ENCODE measurements at places on chromosomes 6 and 20.

GRCh38 chr6:106980926-106981325, 6.4 kb upstream of the CD24 start:
- no peak for DNase-seq

GRCh38 chr6:12419631-12420272, 129.6 kb downstream of the EDN1 start:
- DNase-seq = no peak

GRCh38 chr20:3611901-3612300, 51.3 kb downstream of the GFRA4 start:
- DNase-seq = no peak

DNA sequence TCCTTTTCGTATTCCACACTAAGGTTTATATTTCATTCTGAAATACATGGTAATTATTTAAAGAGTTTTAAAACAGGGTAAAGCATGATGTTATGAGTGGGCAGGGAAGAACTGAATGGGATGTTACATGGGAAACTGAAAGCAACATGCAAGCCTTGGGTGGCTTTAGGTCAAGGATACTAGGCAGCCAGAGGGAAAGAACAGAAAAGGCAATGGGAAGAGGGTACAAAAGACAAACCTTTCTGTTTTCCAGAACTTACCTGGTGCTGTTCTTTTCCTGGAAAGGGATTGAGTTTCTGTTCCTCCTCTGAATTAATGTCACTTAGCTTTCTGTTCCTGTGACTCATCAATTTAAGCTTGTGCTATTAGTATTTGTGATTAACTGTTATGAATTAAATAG, 71.2 kb upstream of the SMIM8 start:
- DNase-seq = no peak

DNA sequence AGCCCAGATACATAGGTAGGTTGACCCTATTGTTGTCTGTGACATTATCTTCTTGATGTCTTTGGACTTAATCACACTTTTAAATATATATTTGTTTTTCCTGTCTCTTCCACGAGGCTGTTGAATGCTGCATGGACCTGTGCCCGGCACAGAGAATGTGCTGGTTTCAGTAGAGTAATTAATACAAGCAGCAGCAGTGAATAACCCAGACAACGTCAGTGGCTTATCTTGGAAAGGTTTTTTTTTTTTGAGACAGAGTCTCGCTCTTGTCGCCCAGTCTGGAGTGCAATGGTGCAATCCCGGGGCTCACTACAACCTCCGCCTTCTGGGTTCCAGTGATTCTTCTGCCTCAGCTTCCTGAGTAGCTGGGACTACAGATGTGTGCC, 108.2 kb downstream of the CDH26 start:
- no peak for DNase-seq

DNA sequence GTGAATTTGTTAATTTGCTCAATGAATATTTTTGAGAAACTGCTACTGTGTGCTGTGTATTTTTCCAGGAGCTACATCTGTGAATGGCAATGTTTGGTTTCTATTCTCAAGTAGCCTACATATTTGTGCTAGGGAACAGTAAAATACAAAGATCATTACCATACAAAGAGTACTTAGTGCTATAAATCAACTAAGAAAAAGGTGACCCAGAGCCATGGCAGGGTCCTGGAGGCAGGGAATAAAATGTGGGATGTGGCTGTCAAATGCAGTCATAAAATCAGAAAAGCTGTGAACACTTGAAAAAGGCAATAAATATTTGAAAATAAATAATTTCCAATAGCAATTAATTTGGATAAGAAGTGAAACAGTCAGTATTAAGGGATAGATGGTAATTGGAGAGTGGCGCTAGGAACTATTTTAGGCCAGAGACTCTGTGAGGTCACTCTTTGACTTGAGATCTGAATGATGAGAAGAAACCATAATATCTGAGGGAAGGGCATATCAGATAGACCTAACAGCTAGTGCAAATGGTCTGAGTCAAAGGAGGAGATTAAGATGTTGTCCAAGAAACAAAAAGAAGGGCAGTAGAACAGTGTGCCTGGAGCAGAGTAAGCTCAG, 98.8 kb downstream of the MANEA start:
- no peak for DNase-seq

- no peak for DNase-seq
Measured at GRCh38 chr20:1112908-1113307, 5.5 kb upstream of the PSMF1 start.

DNA sequence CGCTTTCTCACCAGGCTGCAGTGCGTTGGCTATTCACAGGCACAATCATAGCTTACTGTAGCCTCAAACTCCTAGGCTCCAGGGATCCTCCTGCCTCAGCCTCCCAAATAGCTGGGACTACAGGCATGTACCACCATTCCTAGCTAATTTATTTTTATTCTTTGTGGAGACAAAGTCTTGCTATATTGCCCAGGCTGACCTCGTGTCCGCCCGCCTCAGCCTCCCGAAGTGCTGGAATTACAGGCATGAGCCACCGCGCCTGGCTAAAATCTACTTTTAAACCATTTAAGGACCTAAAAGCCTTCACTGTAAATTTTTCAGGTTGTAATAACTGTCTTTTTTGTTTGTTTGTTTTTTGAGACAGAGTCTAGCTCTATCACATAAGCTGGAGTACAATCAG, 15.2 kb downstream of the SAMHD1 start:
- DNase-seq = no peak

GRCh38 chr20:21028921-21029320, 77.2 kb downstream of the LINC00237 start:
- no peak for DNase-seq

DNA sequence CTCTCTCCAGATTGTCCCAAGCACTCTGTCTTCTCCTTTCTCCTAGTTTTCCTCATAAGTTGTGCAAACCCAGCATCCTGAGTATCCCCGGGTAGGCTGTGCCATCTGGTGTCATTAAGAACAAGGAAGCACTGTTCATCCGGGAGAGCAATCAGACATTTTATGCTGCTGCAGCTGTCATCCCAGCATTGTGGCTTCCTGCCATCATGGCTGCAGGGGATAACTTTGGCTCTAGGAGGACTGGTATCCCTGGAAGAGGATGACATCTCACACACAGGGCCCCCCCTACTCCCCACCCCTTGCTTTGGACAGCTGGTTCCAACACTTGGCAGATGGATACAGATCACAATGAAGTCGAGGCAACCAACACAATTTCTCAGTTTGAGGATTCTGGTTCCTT, 1195.1 kb upstream of the MAP3K7 start:
- no peak for DNase-seq

DNA sequence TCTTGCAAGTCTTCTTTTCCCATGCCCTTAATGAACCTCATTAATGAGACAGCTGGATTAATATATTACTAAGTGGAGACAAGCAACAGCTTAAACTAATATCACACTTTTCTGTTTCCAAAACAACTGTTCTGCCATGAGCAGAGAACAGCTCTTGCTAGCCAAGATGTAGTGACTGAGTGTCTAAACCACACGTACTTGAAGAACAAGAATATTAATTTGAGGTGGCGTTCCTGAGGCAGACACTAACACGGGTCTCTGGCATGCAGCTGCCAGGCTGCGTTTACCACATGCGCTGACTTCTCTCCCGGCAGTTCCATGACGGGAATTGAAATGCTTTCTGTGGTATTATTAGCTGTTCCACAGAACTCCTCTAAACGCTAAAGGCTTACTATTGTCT, 80.6 kb downstream of the FNDC1 start:
- no peak for DNase-seq

DNA sequence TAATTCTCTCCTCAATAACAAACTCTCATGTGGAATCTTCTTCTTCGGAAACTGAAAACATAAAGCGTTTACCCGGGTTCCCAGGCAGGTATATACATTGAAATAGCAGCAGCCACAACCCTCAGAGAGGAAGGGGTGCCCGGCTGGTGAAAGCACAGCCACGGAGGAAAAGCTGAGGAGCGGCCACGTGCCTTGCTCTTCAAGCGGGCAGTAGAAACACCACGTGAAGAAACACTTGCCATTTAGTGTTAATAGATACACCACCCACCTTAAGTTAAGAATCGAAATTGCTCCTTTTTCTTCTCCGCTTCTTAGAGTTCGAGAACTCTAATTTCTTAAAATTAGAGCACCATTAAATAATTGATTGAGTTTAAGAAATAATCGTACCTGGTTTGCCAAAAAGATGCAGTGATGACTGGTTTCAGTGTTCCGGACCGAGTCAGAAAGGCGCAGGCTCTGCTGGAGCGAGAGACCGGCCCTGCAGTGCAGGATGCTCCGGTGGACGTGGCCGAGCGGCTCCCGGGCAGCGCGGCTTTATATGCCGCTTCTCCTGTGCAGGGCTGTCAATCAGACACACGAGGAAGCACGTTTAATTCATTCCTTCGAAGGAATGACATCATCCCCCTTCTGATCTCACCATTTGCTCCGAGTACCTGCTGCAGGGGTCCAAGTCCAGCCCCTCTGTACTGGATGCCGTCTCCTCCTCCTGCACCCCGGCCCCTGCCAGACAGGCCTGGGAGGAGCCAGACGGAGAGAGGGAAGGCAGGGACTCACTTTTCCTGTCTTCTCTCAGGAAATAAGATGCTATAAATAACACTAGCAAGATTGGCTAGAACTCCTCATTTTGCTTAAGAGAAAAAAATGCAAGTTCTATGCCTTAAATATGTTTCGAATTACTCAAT, at the start of gene THBS2:
Gene THBS2 (minus strand): TSS at position 510 of the 902 bp plus-strand sequence. CDS start 3,062 bp downstream, outside the sequence.
- DNase-seq = no peak

DNA sequence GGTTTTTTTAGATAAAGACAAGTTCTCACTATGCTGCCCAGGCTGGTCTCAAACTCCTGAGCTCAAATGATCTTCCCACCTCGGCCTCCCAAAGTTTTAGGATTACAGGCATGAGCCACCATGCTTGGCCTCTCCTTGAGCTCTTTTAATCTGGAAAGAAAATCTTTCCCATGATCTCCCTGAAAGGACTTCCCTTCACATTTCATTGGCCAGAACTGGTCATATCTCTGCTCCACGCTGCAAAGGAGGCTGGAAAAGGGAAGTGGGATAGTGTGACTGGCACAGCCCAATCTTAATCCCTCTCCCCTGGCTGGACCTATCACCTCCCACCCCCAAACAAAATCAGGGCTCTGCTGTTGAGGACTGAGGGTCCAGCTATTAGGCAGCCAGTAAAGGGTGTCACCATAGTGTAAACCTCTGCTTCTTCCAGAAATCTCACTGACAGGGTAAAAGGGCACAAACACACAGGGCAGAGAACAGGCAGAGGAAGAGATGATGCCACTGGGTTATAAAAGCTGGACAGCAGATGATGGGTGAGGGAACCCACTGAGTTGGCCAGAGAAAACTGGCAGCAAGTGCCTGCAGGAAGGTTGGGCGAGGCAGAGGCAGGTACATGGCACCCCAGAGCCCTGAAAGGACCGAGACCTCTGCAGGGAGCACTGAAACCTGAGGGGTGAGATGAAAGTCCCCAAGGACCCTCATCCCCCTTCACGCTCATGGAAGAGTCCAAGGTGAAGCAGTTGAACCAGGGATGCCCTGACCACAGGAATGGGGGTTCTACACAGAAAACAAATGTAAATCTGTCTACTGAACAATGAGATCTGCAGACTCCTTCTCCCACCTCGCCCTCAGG, 83.1 kb upstream of the PTPN1 start:
- DNase-seq = no peak

GRCh38 chr20:2390951-2391675, 10.4 kb downstream of the TGM6 start:
- no peak for DNase-seq

DNA sequence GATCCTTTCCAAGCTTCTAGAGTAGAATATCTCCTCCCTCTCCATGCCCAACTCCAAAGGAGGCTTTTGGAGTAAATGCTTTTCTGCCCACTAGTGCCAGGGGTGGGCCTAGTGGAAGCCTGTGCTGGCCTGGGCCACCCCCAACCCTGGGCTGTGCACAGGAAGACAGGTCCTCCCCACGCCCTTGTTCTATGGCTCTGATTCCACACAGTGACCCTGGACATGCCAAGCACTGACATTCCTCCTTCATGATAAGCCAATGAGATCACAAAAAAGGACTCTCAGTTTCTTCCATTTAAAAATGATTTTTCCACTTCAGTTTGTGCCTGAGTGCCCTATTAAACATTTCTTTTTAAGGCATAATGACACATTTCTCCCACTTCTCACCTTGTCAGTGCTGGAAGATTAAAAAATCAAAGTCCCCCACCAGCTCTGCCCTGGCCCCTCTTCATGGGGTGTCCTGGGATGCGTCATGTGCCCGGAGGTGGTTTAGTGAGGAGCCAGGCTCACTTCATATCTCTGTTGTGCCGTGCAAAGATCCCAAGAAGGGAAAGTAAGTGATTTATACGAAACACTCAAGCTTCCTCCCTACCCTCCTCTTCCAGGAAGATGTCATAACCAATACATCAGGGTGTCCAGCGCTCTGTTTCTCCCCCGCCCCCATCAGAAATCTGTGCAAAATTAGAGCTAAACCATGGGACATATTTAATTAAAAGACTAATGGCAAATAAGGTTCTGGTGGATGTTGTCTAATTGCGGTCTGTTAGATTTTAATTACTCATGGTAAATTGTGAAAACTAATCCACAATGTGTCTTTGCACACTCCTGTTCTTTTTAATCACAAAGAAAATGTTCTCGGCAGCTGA, 255.0 kb downstream of the NRN1 start:
- no peak for DNase-seq

DNA sequence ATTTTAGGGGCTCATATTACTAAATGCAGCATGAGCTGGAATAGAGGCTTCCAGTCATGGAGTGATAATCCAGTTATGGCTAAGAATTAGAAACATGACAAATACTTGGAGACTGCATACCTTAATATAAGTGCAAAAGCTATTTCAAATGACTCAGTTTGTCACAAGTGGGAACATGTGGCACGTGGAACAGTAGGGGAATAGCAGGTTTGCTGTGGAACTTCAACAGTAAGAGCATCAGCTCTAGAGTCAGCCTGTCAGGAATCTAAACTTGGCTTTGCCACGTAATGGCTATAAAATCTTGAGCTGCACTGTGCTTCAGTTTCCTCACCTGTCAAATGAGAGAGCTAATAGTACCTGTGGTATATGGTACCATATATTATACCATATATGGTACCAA, 62.1 kb downstream of the HTR1B start:
- no peak for DNase-seq

DNA sequence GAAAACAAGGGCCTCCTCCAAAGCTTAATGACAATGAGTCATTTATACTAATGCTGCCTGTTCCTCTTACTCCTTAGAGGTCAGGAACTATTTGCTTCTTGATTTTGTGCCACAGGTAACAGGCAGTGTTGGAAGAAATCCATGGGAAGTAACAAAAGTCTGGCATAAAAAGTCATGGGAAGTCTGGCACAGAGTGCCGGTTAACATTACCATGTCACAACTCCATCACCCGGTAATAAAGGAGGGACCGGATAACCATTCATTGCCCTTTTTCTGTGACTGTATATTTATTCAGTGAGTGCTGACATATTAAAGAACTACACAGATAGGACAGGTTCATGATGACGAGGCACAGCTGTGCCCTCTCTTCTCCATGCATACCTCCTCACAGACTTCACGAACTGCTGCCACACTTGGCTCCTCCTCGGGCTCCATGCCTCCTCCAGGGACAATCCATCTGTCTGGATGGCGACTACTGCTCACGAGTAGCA, 50.9 kb downstream of the NUDT3 start:
- no peak for DNase-seq

- DNase-seq = no peak
Measured at GRCh38 chr6:30156262-30156599, 4.8 kb downstream of the TRIM10 start.
